ENCODE measurements at places on chromosomes 6 and 20. TPM values are rescaled to one million over a fixed set of nuclear protein-coding genes. Genes with fewer than 3 reads are reported as not detected.

Gene ME1
- 19.0 TPM for total RNA-seq

Gene RBM24
- total RNA-seq = 3.1 TPM

Gene MLN
- total RNA-seq = not detected

Gene AVP
- not detected for total RNA-seq

Gene RRP36
- 114 TPM for total RNA-seq

Gene PROKR2
- not detected for total RNA-seq

Gene MROH8
- 0.89 TPM for total RNA-seq

Gene RAET1E
- total RNA-seq = not detected

Gene NOX3
- total RNA-seq = not detected

Measured in bronchus fibroblast of lung (primary cell).